ENCODE measurements at places on chromosomes 13 and 19. TPM values are rescaled to one million over a fixed set of nuclear protein-coding genes. Genes with fewer than 3 reads are reported as not detected.

DNA sequence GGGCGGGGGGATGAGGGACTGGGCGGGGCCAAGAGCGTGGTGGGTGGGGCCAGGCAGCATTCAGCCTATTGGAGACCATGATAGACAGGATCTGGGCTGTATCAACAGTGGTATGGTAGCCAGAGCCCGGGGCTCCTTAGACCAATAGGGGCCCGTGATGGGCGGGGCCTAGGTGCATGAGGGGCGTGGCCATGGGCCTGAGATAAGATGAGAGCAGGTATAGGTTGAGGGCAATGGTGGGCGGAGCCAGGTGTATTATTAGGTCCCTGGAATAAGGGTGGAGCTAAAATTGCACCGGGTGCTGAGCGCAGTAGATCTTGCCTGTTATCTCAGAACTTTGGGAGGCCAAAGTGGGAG, 5.3 kb downstream of the ABCA7 start:
- H3K4me3 ChIP-seq: no peak overlapping the region
- peaks cover 6% of the 10 kb centered on the region for H3K4me1 ChIP-seq
- peak; percentile 98 for DNase-seq
- no peak overlapping the region for H3K27ac ChIP-seq

The GGACT gene
- total RNA-seq: 0.24 TPM

GRCh38 chr13:21079761-21080592, 18.6 kb upstream of the LATS2 start:
- H3K4me1 ChIP-seq: peaks cover 10% of the 10 kb centered on the region
- no peak overlapping the region for H3K27ac ChIP-seq
- peaks cover 7% of the 10 kb centered on the region for H3K27me3 ChIP-seq
- DNase-seq: no peak
- no peak overlapping the region for H3K4me3 ChIP-seq

GRCh38 chr19:6161271-6161850, 25.9 kb downstream of the ACSBG2 start:
- no peak overlapping the region for H3K27ac ChIP-seq
- peak; percentile 86 for DNase-seq
- no peak overlapping the region for H3K4me3 ChIP-seq
- H3K36me3 ChIP-seq: no peaks in the 10 kb centered on the region
- no peaks in the 10 kb centered on the region for H3K27me3 ChIP-seq
- no peaks in the 10 kb centered on the region for H3K4me1 ChIP-seq

- H3K27me3 ChIP-seq: no peaks in the 10 kb centered on the region
- DNase-seq: no peak
- H3K36me3 ChIP-seq: peaks cover under 1% of the 10 kb centered on the region
These were observed 38.7 kb downstream of the SKA3 start for GRCh38 chr13:21137696-21138095.

DNA sequence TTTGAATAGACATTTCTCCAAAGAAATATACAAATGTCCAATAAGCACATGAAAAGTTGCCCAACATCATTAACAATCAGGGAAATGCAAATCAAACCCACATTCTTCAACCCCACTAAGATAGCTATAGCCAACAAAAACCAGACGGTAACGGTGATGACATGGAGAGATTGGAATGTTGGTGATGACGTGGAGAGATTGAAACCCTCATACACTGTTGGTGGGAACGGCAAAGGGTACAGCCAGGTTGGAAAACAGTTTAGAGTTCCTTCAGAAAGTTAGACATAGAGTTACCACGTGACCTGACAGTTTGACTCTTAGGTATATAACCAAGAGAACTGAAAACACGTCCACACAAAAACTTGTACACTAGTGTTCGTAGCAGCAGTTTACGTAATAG, 48.1 kb downstream of the TNFRSF19 start:
- no peaks in the 10 kb centered on the region for H3K4me1 ChIP-seq
- no peaks in the 10 kb centered on the region for H3K36me3 ChIP-seq
- H3K4me3 ChIP-seq: no peak overlapping the region
- H3K27ac ChIP-seq: no peak overlapping the region
- peak; percentile 30 for DNase-seq
- H3K27me3 ChIP-seq: no peaks in the 10 kb centered on the region

The THSD1 gene
- not detected for total RNA-seq

DNA sequence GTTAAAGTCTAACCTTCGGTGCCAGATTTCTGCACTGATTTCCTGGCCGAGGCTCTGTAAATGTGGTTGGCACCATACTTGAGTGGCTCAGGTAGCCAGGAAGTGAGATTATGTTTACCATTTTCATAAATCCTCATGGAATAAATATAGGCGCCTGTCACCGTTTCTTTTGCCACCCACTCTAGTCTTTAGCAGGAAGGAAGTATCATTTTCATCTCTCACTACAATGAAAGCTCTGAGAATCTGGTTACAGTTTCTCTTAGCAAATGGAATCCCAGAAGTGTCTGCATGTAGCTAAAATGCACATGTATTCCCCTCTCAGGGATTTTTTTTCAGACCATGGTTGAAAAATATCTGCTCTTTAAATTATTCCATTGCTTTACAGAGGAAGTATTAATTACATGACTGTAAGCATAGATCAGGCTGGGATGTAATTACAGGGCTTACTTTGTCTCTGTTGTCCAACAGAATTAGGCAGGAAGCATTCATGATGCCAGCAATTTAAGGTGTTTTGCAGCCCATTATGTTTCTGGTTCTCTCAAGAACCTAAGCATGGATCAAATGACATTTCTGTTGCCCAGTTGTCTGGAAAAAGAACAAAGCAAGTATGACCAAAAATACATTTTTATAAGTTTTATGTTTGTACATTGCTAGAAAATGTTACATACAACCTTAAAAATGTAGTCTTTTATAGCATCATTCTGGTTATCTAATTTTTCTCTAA, 221.7 kb upstream of the SPRY2 start:
- H3K4me1 ChIP-seq: no peaks in the 10 kb centered on the region
- no peak overlapping the region for H3K4me3 ChIP-seq
- H3K27me3 ChIP-seq: no peaks in the 10 kb centered on the region
- H3K36me3 ChIP-seq: no peaks in the 10 kb centered on the region

The USHBP1 gene
- 5.2 TPM for total RNA-seq

- H3K27ac ChIP-seq: no peak overlapping the region
- H3K36me3 ChIP-seq: no peaks in the 10 kb centered on the region
- no peak for DNase-seq
These were observed 41.3 kb upstream of the CD33 start for GRCh38 chr19:51183629-51184028.

The SERPINE3 gene
- total RNA-seq: 0.17 TPM

GRCh38 chr19:47406711-47407416, 12.5 kb downstream of the MEIS3 start:
- H3K4me3 ChIP-seq: peak overlapping the region; percentile 85
- H3K36me3 ChIP-seq: no peaks in the 10 kb centered on the region
- H3K27me3 ChIP-seq: no peaks in the 10 kb centered on the region
- peak; percentile 84 for DNase-seq
- H3K4me1 ChIP-seq: peaks cover 11% of the 10 kb centered on the region
- 0 out of 2 replicates have a peak overlapping the region, but pooled peaks have one; percentile 55 for H3K27ac ChIP-seq

DNA sequence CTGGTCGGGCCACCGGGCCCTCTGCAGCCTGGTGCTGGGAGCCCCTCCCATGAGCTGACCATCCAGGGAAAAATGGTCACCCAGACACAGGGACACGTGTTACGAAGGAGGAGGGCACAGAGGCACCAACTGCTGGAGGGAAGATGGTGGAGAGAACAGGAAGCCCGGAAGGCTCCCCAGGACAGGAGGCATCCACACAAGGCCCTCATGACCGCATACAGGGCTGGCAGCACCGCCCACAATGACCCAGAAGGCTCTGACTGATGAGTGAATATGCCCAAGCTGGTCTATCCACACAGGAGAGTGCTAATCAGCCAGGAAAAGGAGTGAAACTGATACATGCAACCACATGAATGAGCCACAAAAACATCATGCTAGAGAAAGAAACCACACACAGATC, 14.0 kb upstream of the TMEM86B start:
- H3K4me3 ChIP-seq: no peak overlapping the region
- no peaks in the 10 kb centered on the region for H3K4me1 ChIP-seq
- no peaks in the 10 kb centered on the region for H3K27me3 ChIP-seq

DNA sequence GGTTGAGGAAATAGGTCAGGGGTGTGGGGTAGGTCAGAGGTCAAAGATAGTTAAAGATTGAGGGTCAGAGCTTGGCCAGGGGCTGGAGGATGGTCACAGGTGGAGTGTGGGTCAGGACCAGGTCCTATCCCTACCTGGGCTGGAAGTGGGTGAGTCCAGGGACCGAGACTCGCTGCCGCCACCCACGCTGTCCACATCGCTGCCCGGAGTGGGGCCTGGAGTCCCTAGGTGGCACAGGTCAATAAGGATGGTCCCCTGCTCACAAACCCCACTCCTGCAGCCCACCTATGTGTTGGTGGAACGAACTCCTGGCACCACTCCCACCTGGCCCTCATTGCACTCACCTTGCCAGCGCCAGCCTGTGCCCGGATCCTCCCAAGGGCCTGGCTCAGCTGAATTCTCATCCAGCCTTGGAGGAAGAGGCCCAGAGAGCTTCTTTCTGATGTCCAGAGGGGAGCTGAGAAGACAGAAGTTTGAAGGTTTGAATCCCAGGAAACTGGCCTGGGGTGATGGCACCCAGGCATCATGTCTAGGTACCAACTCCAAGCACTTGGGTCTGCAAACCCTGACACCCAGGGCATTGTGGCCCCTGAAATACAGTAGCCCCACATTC, 6.8 kb downstream of the GMIP start:
- H3K4me3 ChIP-seq: peak overlapping the region; percentile 59
- no peaks in the 10 kb centered on the region for H3K36me3 ChIP-seq
- DNase-seq: no peak
- H3K4me1 ChIP-seq: no peaks in the 10 kb centered on the region

- peak overlapping the region; percentile 93 for H3K27ac ChIP-seq
- H3K4me3 ChIP-seq: peak overlapping the region; percentile 99
- peaks cover 54% of the 10 kb centered on the region for H3K4me1 ChIP-seq
- H3K36me3 ChIP-seq: no peaks in the 10 kb centered on the region
- DNase-seq: peak; percentile 99
These were observed 2.8 kb downstream of the ZFP36 start for GRCh38 chr19:39409208-39410016.

GRCh38 chr13:49213539-49213938, 6.6 kb upstream of the MLNR start:
- H3K27me3 ChIP-seq: peaks cover 28% of the 10 kb centered on the region
- no peak overlapping the region for H3K27ac ChIP-seq
- H3K4me3 ChIP-seq: no peak overlapping the region
- DNase-seq: no peak

- no peaks in the 10 kb centered on the region for H3K27me3 ChIP-seq
- no peaks in the 10 kb centered on the region for H3K36me3 ChIP-seq
- no peaks in the 10 kb centered on the region for H3K4me1 ChIP-seq
- DNase-seq: no peak
These were observed 542.8 kb upstream of the PCDH9 start for GRCh38 chr13:67772807-67773453.

The CACNG7 gene
- 15.6 TPM for total RNA-seq

The ARHGAP45 gene
- total RNA-seq: 56.0 TPM

DNA sequence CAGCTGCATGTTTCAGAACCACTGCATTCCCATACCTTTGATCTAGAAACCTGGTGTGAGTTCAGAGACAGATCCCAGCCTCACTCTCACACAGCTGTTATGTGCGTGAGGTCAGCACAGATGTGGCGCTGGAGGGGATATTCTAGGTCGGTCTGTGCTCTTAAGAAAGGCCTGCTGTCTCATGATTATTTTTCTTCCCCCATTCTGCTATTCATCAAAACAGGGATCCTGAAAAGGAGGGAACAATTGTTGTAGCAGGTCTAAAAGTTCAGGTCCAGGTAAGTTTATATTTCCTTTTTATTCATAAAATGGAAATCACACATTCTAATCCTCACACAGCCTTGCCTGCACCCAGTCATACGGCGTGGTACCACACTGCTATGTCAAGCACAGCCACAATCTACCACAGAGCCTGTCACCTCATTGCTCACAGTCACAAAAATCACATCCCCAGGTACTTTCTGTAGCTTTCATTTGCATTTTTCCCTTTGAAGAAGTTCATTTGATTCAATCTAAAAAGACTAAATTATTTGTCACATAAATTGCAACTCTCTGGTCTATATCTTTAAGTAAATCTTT, 867 bp downstream of the ZNF546 start:
- no peak overlapping the region for H3K27ac ChIP-seq
- H3K4me3 ChIP-seq: peak overlapping the region; percentile 82
- no peaks in the 10 kb centered on the region for H3K4me1 ChIP-seq
- H3K36me3 ChIP-seq: 0 out of 2 replicates have a peak, but pooled peaks cover 3% of the 10 kb centered on the region

The NEK5 gene
- 0.73 TPM for total RNA-seq

DNA sequence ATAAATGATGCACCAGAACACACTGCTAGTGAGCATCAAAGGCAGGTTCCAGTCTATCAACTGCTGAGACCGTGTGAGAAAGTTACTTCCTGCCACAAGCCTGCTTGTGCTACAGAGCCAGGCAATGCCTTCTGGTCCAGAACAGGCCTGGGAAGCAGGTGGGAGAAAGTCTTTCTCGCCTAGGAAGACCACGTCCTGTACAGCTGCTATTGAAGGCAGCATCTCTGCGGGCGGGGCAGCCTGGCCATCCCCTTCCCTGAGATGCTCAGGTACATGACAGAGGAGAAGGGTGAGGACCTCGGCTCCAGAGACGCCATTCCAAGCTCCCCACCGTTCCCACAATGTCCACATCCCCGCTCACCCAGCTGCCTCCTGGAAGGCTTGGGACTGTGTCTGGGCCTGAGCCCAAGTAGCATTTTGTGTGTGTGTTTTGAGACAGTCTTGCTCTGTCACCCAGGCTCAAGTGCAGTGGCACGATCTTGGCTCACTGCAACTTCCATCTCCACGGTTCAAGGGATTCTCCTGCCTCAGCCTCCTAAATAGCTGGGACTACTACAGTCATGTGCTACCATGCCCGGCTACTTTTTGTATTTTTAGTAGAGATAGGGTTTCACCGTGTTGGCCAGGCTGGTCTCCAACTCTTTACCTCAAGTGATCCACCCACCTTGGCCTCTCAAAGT, 3.4 kb downstream of the RFX1 start:
- no peak overlapping the region for H3K4me3 ChIP-seq
- DNase-seq: no peak
- H3K27ac ChIP-seq: no peak overlapping the region
- H3K4me1 ChIP-seq: peaks cover 19% of the 10 kb centered on the region
- H3K27me3 ChIP-seq: no peaks in the 10 kb centered on the region
- 0 out of 2 replicates have a peak, but pooled peaks cover 6% of the 10 kb centered on the region for H3K36me3 ChIP-seq

All from GM23338 (cell line).